ENCODE measurements at places on chromosomes 3 and 15. TPM values are rescaled to one million over a fixed set of nuclear protein-coding genes. Genes with fewer than 3 reads are reported as not detected.

Gene SEMA3F
- 16.5 TPM for total RNA-seq

Gene GALNT15
- 7.1 TPM for total RNA-seq

Gene C3orf52
- total RNA-seq = 4.0 TPM

Gene COPB2
- total RNA-seq = 173 TPM

Gene TMEM108
- 0.36 TPM for total RNA-seq

GRCh38 chr15:56532721-56533460 lies 68.0 kb upstream of the MNS1 start:
- DNase-seq = peak; percentile 35
- H3K27ac ChIP-seq = no peak overlapping the region
- no peak overlapping the region for H3K4me3 ChIP-seq
- H3K36me3 ChIP-seq = no peaks in the 10 kb centered on the region

DNA sequence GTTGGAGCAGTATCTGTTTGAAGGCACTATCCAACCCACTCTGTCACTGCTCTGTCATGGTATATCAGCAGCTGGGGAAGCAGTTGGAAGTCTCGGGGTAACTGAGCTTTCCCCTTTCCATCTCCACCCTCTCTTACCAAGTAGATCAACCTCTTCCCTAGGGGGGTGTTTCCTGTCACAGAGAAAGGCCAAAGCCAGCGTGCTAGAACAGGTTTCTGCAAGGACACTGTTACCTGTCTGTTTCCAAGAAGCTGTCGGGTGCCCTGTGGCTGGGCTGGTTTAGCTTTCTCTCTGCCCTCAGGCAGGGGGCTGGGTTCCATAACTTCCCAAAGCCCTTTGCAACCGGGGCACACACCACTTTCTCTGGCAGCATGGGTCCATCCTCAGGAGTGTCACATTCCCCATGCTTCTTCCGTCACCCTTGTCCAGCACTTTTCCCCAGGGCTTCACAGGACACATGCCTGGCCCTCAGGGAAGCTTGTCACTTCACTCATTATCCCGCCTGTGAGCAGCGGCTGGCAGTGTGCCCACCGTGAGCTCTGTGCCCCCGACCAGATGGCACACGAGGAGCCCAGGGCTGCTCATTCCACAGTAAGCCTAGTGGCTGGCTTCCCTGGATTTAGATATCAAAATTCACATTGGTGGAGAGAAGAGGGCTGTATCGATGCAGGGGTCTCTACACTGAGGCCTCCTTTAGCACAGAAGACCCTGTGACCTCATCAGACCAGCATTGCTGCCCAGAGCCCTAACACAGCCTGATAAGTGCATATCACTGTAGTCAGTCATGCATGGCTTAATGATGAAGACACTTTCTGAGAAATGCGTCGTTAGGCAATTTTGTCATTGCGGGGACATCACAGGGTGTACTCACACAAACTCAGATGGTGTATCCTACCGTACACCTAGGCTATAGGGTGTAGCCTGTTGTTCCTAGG lies 205.8 kb downstream of the SLCO3A1 start:
- H3K4me1 ChIP-seq = no peaks in the 10 kb centered on the region
- H3K27ac ChIP-seq = no peak overlapping the region
- peak; percentile 56 for DNase-seq

DNA sequence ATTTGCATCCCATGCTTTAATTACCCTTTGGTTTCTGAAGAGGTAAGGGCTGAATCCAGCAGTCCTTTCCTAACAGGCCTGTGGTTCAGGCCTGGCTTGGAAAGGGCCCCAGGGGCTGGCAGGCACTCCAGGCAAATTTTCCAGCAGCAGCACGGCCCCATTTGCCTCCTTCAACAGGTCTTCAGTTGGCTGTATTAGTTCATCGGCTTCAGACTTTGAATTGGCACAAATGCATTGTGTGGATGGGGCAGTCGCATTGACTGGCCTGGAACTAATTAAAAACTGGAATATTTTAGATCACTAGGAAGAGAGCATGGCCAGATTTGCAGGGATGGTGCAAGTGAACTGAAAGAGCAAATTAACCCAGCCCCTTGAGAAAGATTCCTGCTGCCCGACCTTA lies 207.8 kb upstream of the MCTP2 start:
- H3K4me1 ChIP-seq = no peaks in the 10 kb centered on the region
- no peak for DNase-seq
- no peaks in the 10 kb centered on the region for H3K27me3 ChIP-seq
- H3K36me3 ChIP-seq = no peaks in the 10 kb centered on the region

DNA sequence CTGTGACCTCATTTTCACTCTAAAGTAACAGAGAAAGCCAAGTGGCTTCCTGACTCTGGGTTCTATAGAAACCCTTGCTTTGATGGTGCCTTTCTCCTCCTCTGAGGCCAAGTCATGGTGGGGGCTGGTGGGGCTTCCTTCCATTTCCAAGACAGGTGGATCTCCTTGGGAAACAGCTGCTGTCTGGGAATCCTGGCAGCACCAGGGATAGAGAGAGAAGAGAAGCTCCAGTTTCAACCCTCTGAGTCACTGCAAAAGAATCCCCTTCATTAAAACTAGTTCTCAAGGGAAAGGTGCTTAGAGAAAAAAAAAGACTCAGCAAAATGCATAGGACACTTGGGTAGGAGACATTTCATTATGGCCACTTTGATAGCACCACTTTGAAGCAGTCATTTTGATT lies 614.4 kb downstream of the FHIT start:
- H3K4me1 ChIP-seq = no peaks in the 10 kb centered on the region
- DNase-seq = peak; percentile 46
- no peak overlapping the region for H3K4me3 ChIP-seq
- no peak overlapping the region for H3K27ac ChIP-seq
- H3K36me3 ChIP-seq = no peaks in the 10 kb centered on the region

DNA sequence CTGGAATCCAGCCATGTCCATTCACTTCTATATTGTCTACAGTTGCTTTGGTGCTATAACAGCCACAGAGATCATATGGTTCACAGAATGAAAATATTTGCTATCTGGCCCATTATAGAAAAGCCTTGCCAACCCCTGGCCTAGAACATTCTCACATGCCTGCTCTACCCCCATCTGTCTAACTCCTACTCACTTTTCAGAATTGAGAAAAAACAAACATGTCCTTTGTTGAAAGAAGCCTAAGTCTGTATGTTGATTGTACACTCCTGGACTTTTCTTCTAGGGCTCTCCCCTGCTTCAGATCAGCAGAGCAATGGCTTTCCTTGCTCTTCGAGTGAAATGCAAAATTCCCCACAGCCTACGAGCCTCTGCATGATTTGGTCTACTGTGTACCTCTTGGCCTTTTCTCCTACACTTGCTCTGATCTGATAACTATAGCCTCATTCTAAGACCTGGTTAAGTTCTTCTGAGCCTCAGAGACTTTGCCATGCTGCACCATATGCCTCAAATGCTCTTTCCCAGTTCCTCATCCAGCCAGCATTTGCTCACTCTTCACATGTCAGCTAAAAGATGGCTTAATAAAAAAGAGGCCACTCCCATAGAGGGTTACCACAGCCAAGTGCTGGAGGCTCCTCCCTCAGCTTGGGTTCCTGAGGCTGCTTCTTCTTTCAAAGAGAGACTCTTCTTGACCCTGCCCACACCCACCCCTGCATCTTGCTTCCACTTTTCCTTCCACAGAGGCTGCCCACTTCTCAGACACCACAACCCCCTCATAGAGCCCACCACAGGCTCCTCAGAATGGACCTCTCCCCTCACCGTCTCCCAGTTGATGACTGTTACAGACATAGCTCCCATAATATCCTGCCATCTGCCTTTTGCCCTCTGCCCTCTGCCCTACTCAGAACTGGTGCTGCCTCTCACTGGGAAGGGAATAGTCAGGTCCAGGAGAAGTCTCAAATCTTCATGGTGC lies 22.9 kb upstream of the DCLK3 start:
- H3K4me3 ChIP-seq = no peak overlapping the region
- DNase-seq = no peak
- no peaks in the 10 kb centered on the region for H3K36me3 ChIP-seq
- H3K27me3 ChIP-seq = no peaks in the 10 kb centered on the region
- no peak overlapping the region for H3K27ac ChIP-seq
- peaks cover 4% of the 10 kb centered on the region for H3K4me1 ChIP-seq

DNA sequence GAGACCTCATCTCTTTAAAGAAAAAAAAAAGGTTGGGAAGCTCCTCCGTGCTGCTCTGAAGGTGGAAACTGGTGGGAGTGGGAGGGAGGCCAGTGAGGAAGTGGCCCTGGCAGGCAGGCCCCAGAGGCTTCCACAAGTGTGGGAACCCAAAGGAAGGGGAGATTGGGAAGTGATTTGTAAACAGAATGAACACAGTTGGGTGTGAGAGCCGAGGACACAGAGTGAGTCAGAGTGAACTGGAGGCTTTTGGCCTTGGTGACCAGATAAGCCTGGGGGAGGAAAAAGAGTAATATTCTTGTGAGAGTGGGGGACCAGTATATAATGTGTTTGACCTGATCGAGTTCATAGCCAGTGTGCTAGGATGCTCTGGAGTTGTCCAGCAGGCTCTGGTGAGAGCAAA lies 23.0 kb downstream of the MKRN2 start:
- H3K27me3 ChIP-seq = no peaks in the 10 kb centered on the region
- peaks cover 29% of the 10 kb centered on the region for H3K4me1 ChIP-seq
- no peak for DNase-seq
- no peak overlapping the region for H3K4me3 ChIP-seq
- peaks cover 79% of the 10 kb centered on the region for H3K36me3 ChIP-seq

GRCh38 chr15:32887090-32887489 lies 169.3 kb downstream of the GREM1 start:
- H3K27ac ChIP-seq = no peak overlapping the region
- no peak for DNase-seq
- H3K4me1 ChIP-seq = no peaks in the 10 kb centered on the region
- no peaks in the 10 kb centered on the region for H3K36me3 ChIP-seq

- H3K4me1 ChIP-seq = peaks cover 12% of the 10 kb centered on the region
- H3K36me3 ChIP-seq = no peaks in the 10 kb centered on the region
- DNase-seq = peak; percentile 86
- H3K27me3 ChIP-seq = peaks cover 3% of the 10 kb centered on the region
- H3K27ac ChIP-seq = no peak overlapping the region
Measured at GRCh38 chr15:58369261-58369701, 62.5 kb upstream of the LIPC start.

- H3K36me3 ChIP-seq = no peaks in the 10 kb centered on the region
- no peak overlapping the region for H3K27ac ChIP-seq
- DNase-seq = no peak
- H3K4me1 ChIP-seq = no peaks in the 10 kb centered on the region
- H3K27me3 ChIP-seq = no peaks in the 10 kb centered on the region
Measured at GRCh38 chr3:19347671-19348070, 199.4 kb downstream of the KCNH8 start.

- H3K4me3 ChIP-seq = no peak overlapping the region
- H3K27ac ChIP-seq = no peak overlapping the region
- H3K27me3 ChIP-seq = peaks cover 7% of the 10 kb centered on the region
- DNase-seq = peak; percentile 77
- H3K4me1 ChIP-seq = peaks cover 25% of the 10 kb centered on the region
Measured at GRCh38 chr15:65072617-65073016, 3.9 kb upstream of the KBTBD13 start.

- no peak overlapping the region for H3K4me3 ChIP-seq
- H3K27ac ChIP-seq = no peak overlapping the region
- DNase-seq = no peak
- H3K36me3 ChIP-seq = no peaks in the 10 kb centered on the region
- no peaks in the 10 kb centered on the region for H3K27me3 ChIP-seq
Measured at GRCh38 chr3:192260116-192261010, 467.0 kb downstream of the FGF12 start.

Measured in osteoblast (primary cell).